ENCODE measurements at places on chromosomes 4 and X.
A peak's percentile ranks its signal among the peaks of the same experiment; 100 is the strongest.

GRCh38 chr4:128068918-128069317, 7.8 kb downstream of the LARP1B start:
- no peak for DNase-seq

- no peak for DNase-seq
These were observed 135.2 kb downstream of the EPHA5 start for GRCh38 chr4:65535113-65535512.

DNA sequence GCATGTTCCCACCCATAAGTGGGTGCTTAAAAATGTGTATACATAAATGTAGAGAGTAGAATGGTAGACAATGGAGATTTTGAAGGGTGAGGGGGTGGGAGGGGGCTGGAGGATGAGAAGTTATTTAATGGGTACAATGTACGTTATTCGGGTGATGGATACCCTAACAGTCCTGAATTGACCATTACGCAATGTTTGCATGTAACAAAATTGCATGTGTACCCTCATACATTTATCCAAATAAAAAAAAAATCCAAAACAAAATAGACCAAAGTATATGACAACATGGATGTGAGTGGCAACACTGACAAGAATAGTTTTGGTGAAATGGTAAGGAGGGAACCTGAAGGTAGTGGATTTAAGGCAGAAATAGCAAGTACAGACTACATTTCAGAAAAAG, 63.7 kb downstream of the LARP7 start:
- no peak for DNase-seq

GRCh38 chrX:67545893-67546495, 2.2 kb downstream of the AR start:
- DNase-seq: peak; percentile 12

- DNase-seq: no peak
These were observed 427.8 kb downstream of the IL15 start for GRCh38 chr4:142064181-142064580.

- no peak for DNase-seq
These were observed 18.2 kb downstream of the UBE2D3 start for GRCh38 chr4:102809190-102809589.

GRCh38 chr4:36316607-36317006, 35.2 kb downstream of the DTHD1 start:
- DNase-seq: no peak

DNA sequence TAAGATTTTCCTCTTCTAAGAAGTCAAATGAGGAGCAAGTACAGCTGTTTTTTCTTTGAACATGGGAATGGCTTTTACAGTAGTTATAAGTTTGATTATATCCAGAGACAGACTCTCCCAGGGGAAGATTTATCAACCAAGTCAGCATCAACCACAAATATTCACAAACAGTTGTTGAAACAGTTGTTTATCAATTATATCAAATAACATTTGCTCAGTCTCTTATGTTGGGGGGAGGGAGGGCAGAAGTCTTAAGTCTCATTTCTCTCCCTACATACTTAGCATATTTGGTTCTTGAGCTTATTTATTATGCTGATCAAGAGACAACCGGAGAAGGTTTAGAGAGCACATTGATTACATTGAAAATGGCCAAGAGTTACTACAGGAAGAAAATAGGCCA, 110.1 kb downstream of the FBXO8 start:
- DNase-seq: no peak

Data from SK-N-DZ (cell line).